ENCODE measurements at places on chromosomes 12 and 14. TPM values are rescaled to one million over a fixed set of nuclear protein-coding genes. Genes with fewer than 3 reads are reported as not detected.

The IL22 gene
- total RNA-seq, result not detected

The TAC3 gene
- 1.5 TPM for total RNA-seq

The RNF34 gene
- total RNA-seq, result 49.5 TPM

The LHX5 gene
- total RNA-seq, result not detected

The RNASE7 gene
- not detected for total RNA-seq

The LRRK2 gene
- total RNA-seq, result 1.4 TPM

The KCNH3 gene
- not detected for total RNA-seq

The SDSL gene
- 6.5 TPM for total RNA-seq

The KIF5A gene
- total RNA-seq, result not detected

The TSPAN19 gene
- total RNA-seq, result 0.06 TPM

The SIX6 gene
- not detected for total RNA-seq

The ALDH1L2 gene
- total RNA-seq, result 14.9 TPM

The OR6C2 gene
- not detected for total RNA-seq

The IFNG-AS1 gene
- total RNA-seq, result not detected

The SAMD15 gene
- total RNA-seq, result 1.7 TPM

The CPM gene
- total RNA-seq, result 20.5 TPM

The NRL gene
- 1.6 TPM for total RNA-seq

The WSCD2 gene
- not detected for total RNA-seq

The FGF23 gene
- total RNA-seq, result not detected

The TMEM121 gene
- total RNA-seq, result 11.0 TPM

The CLEC2B gene
- 7.8 TPM for total RNA-seq

The PLXNC1 gene
- 0.34 TPM for total RNA-seq

The CMKLR1 gene
- total RNA-seq, result 15.4 TPM

The GALNT8 gene
- not detected for total RNA-seq

The GPR132 gene
- not detected for total RNA-seq

The ITGA5 gene
- 242 TPM for total RNA-seq

The MUCL1 gene
- not detected for total RNA-seq

The DTX3 gene
- 19.3 TPM for total RNA-seq

The CCDC198 gene
- not detected for total RNA-seq

The RAD9B gene
- 1.0 TPM for total RNA-seq

The OAS2 gene
- total RNA-seq, result 2.9 TPM

The NID2 gene
- 11.1 TPM for total RNA-seq

The ERBB3 gene
- total RNA-seq, result 1.7 TPM

The KRT77 gene
- not detected for total RNA-seq

The ALDH6A1 gene
- total RNA-seq, result 8.2 TPM

The HOXC6 gene
- total RNA-seq, result 5.3 TPM

The TESPA1 gene
- not detected for total RNA-seq

The SYT1 gene
- 31.4 TPM for total RNA-seq

The ACOT6 gene
- total RNA-seq, result not detected
